Hematopoietic multipotent progenitor cell treated with erythropoietin and hydrocortisone succinate and interleukin-3 and kit ligand, for 6 days (in vitro differentiated cells): ENCODE measurements at places on chromosomes 1 and 21.

GRCh38 chr1:117572546-117572945 is 33.3 kb upstream of the TENT5C start:
- DNase-seq: peak; percentile 61

DNA sequence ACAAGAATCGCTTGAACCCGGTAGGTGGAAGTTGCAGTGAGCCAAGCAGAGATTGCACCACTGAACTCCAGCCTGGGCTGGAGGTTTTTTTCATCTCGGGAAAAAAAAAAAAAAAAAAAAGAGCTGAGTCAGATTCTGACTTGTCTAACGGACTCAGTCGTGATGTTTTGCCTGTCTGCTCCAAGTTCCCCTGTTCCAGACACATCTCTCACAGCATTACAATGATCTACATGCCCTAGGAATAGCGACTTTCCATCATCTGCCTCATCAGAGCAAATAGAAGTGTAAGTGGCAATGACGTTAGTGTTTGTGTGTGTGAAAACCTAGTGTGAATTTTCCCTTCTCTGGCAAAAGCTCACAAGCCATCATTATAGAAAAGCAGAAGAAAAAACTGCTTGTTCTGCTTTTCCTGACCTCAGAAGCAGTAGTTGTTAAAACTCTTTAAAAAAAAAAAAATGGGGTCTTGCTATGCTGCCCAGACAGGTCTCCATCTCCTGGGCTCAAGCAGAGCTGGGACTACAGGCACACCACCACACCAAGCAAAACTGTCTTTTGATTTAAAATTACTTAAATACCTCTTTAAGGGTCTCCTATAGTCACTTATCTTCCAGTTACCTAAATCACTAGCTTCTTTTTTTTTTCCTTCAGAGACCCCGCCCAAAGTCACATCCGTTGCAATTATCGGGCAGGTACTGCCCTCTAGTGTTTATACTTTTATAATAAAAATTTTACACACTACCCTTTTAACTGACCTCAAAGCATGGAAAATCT is 37.3 kb downstream of the PLEKHO1 start:
- DNase-seq: peak; percentile 81

DNA sequence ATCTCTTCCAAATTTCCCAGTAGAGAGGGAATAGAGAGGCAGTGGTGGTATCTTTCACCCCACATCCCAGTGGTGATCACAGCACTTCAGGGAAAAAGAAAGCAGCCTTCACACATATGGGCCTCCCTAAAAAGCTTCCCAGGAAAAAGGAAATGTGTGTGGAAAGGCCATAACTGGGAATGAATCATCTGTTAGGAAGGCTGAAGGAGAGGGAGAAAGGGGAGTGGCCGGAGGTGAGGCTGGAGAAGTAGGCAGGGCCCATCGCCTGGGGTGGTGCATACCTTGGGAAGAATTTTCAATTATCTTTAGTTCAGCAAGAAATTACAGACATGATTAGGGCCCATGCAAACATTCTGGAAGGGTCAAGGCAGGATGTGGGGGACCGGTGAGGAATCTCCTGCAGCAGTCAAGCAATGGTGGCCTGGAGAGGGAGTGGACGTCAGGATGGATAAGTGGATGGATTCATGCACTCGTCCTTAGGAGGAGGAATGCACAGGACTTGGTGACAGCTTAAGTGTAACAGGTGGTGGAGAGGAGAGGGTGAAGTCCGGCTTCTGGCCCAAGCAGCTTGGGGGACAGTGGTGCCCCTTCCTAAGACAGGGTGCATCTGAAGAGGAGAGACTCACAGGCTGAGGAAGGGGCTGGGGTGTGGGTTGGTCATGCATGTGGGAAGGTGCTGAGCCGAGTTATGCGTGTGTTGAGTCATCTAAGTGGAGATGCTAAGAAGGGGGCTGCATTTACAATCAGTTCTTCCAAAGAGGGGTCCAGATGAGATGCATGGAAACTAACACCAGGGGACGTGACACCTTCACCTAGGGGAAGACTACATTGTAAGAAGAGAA is 17.9 kb downstream of the HIVEP3 start:
- DNase-seq: no peak

- peak; percentile 52 for DNase-seq
These were observed 488 bp downstream of the SLC35D1 start for GRCh38 chr1:67053535-67053784.

- DNase-seq: no peak
These were observed 187.3 kb upstream of the DMRTA2 start for GRCh38 chr1:50610563-50610962.

DNA sequence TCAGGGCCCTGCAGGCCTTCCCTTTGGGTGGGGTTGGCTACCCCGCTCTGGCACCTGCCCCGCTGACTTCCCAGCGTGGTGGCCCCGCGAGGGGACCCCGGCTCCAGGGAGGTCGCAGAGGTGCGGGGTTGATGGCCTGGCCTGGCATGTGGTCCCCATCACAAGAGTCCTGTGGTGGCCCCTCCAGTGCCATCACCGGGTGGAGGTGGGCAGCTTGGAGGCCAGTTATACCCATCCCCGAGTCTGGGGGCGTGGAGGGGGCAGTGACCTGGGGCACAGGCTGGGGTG is 26.8 kb downstream of the PRMT2 start:
- DNase-seq: no peak

DNA sequence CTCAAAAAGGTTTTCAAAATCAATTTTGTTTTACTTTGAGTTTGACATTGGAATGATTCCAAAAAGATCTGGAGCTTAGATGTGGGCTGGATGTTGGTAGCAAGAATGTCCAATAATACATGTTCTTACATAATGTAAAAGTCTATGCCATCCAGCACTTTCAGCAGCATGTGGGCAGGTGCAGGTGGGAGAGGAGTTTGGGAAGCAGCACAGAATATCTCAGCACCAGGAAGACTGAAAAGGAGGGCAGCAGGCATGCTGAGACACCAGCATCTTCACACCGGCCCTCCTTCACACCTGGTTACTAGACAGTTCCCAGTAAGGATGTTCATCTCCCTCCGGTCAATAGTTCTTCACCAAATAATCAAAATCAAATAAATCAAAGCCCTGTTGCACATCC is 166.6 kb downstream of the ZBTB18 start:
- DNase-seq: no peak

DNA sequence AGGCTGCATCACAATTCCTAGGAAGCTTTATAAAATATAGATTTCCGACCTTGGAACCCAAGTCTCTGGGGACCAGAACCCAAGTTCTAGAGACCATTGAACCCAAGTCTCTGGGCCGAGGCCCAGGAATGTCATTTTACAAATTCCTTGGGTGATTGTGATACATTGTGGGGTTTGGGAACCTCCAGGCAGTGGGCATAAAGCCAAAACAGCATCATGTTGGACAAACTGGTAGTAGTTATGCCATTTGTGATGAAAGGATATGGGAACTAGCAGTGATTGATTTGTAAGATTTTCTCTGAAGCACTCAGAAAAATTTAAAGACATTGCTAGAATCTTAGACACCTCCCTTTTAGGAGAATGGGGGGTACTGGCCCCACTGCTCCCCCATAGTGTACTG is 160.2 kb downstream of the HIVEP3 start:
- DNase-seq: no peak

GRCh38 chr1:1164701-1165451 is 8.8 kb upstream of the TTLL10 start:
- no peak for DNase-seq
